ENCODE measurements at places on chromosomes 5 and 9. TPM values are rescaled to one million over a fixed set of nuclear protein-coding genes. Genes with fewer than 3 reads are reported as not detected.

DNA sequence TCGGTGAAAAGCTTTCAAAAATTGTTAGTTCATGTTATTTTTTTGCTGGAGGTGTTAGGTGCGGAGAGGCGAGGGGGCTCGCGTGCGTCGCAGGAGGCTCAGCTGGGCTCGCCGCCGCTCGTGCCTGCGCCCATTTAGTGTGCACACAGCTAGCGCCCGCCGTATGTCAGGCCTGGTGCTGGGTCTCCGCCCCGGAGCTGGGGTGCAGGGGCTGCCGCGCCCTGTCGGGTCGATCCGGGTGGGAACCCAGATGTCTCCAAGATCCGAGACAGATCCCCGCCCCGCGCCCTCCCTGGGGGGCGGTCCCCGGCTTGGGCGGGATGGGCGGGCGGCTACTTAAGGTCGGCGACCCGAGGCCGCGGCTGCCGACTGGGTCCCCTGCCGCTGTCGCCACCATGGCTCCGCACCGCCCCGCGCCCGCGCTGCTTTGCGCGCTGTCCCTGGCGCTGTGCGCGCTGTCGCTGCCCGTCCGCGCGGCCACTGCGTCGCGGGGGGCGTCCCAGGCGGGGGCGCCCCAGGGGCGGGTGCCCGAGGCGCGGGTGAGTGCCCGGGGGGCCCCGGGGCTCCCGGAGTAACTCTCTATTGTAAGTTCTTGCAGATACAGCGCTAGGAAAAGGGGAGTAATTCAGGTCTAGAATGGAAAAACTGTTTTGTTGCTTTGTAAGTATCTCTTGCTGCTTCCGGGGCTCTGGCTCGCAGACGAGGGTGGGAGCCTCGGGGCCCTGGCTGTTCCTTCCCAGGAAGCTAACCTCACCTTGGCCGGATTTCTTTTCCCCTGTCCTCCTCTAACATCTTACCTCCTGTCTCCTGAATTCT, 31.7 kb downstream of the GSN start:
- no peak for DNase-seq

DNA sequence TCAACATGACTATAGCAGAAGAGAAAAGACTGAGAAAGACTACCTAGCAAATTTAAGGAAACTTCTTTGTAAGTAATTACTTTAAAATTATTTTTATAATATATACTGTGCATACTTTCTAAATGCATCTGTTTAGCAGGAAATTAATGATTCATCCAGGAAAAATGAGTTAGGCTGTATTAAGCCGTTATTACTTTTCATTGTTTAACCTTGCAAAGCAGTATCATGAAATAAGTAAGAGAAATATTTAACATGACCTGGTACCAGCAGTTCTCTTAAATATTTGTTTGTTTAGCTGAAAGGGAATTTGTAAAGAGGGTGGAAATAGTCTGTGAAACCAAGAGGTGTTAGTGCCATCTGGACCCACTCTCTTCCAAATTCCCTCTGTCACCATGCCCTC, 175.0 kb downstream of the GNAQ start:
- DNase-seq: no peak

- no peak for DNase-seq
Measured at GRCh38 chr9:3740690-3741419, 215.1 kb upstream of the RFX3 start.

DNA sequence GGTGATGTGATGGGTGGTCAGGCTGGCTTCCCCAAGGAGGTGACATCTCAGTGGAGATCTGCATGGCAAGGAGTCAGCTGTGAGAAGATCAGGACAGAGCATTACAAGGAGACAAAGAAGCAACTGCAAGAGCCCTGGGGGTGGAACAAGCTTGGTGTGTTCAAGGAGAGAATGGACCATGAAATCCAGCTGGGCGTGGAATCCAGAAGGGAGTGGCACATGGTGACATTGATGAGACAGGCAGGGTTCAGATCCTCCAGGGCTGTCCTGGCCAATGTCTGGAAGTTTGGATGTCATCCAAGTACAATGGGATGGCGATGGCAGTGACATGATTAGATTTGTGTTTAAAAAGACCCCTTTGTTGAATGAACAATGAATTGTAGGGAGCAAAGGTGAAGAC, 175.6 kb downstream of the MACROH2A1 start:
- no peak for DNase-seq

GRCh38 chr9:81125446-81126092, 563.8 kb downstream of the TLE1 start:
- no peak for DNase-seq

- DNase-seq: no peak
Measured at GRCh38 chr5:81014348-81014747, 54.2 kb downstream of the RASGRF2 start.

DNA sequence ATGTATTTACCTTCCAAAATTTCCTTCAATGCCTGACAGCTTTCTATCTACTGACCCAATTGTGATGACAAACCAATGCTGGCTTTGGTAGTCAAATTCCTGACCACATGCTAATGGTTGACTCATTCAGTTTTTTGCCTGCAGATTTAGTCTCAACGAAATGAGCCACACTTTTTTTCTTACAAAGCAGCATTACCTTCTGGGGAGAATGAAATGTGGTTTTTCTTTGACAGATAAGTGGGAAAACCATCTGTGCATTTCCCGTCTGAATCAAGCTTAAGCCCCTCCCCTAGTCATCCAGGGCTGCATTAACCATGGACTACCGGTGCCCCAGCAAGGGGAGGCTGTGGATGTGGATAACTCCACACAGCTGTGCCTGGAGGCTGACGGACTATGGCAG, 99.6 kb upstream of the TAF11L2 start:
- DNase-seq: no peak

SARDH gene
- total RNA-seq: 6.6 TPM

DNA sequence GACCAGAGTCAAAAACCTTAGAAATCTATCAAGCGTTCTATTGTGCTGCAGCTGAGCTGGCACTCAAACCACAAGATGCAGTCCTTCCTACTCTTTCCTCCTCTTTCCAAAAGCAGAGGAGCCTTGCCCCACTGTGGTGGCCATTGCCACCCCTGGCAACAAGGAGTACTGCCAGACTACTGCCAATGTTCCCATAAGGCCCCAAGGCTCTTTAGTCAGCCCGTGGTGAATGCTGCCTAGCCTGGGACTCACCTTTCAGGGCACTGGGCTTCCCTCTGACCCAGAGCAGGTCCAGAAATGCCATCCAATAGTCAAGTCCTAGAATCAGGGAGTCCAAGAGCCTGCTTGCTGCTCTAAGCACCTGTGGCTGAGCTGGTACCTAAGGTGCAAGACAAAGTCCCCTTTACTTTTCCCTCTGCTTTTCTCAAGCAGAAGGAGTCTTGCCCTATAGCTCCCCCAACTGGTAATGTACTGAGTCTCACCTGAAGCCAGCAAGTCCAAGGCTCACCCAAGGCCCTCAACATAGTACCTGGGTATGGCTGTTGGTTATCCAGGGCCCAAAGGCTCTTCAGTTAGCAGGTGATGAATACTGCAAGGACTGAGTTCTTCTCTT, 219.4 kb downstream of the ATPSCKMT start:
- DNase-seq: no peak

KDM4C gene
- 76.4 TPM for total RNA-seq

- no peak for DNase-seq
Measured at GRCh38 chr9:127628758-127629467, 16.8 kb downstream of the STXBP1 start.

DNA sequence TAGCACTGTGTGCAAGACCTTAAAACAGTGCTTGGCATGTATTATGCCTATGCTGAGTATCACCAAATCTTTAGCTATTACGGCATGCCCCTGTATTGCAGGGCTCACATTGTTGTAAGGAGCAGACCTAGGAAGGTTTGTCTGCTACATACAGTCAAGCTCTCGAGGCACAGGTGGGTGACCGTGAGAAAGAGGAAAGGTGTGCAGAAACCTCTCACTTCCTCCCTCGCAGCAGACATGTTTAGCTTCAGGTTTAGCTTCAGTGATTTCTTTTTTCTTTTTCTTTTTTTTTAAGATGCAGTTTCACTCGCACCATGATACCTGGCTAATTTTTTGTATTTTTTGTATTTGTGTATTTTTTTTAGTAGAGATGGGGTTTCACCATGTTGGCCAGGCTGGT, 275.8 kb upstream of the RIOK2 start:
- DNase-seq: no peak

- DNase-seq: no peak
Measured at GRCh38 chr5:1343315-1343751, 1.6 kb downstream of the CLPTM1L start.

DNA sequence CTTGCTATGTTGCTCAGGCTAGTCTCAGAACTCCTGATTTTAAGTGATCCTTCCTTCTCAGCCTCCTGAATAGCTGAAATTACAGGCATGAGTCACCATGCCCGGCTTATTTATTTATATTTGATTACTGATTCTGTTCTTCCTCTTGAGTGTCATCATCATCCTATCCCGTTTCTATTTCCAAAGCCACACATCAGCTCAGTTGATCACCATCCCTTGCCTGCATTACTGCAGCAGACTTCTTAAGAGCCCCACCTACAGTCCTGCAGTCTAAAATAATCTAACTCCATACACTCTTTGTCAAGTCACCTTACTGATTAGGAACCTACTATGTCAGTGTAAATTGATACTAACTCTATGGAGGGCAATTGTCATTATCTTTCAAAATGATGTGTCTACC, 138.9 kb upstream of the RAI14 start:
- no peak for DNase-seq

DNA sequence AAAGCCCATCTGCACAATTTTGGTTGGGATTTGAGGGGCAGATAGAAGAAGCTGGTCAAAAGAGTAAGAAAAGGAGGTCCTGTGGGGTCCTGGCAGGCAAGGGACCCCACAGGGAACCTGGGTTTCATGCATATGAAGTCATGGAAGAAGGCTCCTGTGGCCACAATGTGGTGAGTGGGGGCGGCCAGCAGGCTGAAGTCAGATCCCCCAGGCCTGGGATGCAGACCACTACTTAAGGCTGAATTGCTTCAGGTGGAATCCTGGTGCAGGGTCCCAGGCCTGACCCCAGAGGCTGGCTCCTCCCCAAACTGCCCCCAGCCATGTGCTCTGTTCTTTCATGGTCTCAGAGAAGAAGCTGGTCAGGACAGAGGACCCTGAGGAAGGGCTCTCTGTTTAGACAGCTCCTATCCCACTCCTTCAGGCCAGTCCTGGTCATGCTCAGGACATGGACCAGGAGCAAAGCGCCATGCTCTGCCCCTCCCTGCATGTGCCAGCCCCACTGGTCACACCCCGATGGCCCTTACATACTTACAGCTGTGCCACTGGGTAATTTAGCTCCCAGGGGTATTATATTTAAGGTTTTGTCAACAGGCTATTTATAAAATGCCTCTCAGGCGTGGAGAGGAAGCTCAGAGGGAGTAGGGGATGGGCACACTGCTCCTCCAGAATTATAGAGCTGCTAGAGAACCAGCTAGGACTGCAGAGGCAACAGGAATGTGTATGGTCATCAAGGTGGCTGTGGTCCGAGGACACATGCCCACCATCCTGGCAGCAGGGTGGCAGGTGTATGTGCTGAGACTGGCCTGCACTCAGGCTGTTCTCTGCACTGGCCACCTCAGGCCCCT, 33.4 kb downstream of the C5orf15 start:
- no peak for DNase-seq

- no peak for DNase-seq
Measured at GRCh38 chr5:133697536-133698258, 85.4 kb upstream of the FSTL4 start.

- no peak for DNase-seq
Measured at GRCh38 chr5:88130211-88130815, 138.3 kb downstream of the TMEM161B start.

EQTN gene
- total RNA-seq: 0.99 TPM

- DNase-seq: no peak
Measured at GRCh38 chr9:22031655-22032411, 22.7 kb upstream of the CDKN2B start.

CDH12 gene
- 17.9 TPM for total RNA-seq

DNA sequence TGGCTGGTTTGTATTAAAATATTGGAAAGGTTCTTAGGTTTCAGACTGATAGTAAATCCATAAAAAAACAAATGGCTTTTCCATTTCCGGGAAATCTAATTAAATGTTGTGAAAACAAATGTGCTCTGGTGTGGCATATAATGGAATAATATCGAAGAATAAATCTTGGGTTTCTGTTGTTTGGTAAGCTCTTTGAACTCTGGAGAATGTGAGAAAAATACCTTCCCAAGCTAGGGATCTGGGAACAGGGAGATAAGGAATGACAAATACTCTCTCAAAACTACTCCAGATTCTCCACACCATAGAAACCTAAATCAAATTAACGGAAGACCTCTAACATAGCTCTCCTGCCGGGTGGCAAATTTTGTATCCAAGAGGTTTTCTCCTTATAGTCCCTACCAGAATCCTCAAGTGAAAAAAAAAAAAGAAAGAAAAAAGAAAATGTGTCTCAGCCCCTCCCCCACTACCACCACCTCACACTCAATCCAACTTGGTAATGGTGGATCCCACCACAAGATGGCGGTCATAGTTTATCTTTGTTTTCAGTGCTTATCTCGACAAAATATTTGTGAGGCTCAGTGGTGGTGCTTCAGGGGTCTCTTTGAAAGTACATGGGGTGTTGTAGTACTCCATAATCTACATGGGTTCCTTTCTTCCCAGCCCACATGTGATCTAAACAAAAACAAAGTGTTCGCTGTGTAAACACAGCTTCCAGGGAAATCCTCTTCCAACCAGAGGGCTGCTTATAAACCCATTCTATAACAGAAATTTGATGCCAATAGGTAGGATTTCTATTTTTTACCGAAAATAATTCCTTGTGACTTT, 54.5 kb upstream of the FST start:
- DNase-seq: no peak

WDR31 gene
- 6.2 TPM for total RNA-seq

- DNase-seq: no peak
Measured at GRCh38 chr9:73269430-73270101, 117.9 kb downstream of the ANXA1 start.

- no peak for DNase-seq
Measured at GRCh38 chr9:17863213-17863883, 284.5 kb downstream of the SH3GL2 start.

DNA sequence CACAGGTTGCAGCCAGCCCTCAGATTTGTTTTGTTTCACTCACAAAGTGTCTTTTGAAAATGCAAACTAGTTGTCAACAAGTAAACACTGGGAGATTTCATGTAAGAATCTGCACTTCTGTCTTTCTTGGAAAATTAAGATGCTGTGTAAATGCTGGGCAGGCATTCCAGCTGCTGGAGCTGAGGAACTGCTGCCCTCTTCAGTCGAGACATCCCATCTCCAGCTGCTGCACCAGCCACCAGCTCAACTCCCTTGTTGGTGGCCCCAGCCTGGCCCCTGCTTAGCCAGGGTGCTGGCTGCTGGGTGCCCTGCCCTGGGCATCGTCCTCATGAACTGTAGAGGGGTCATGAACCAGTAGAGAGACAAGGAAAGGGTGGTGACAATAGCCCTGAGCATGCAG, 33.1 kb upstream of the AFAP1L1 start:
- no peak for DNase-seq

IFNA2 gene
- 0.90 TPM for total RNA-seq

- no peak for DNase-seq
Measured at GRCh38 chr9:115126404-115126803, 8.4 kb upstream of the TNC start.

GRCh38 chr5:84673785-84674184, 289.1 kb upstream of the EDIL3 start:
- DNase-seq: no peak

DNA sequence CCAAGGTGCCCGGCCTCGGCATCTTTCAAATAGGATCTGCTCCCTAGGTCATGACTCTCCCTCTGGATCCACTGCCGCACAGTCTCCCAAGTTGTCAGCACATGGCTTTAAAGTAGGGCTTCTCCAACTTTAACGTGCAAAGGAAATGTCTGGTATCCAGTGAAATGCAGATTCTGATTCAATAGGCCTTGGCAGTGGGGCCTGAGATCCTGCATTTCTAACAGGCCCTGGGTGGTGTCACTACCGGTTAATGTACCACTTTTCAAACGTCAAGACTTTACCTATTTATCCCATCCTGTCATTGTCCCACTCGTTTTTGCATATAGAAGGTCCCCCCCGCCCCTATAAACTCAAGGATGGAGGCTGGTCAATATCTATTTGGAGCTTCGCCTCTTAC, 137.6 kb upstream of the ZNF618 start:
- no peak for DNase-seq
